Peyer's patch (tissue), 4 donors: ENCODE measurements at places on chromosomes 5 and 9. TPM values are rescaled to one million over a fixed set of nuclear protein-coding genes. Genes with fewer than 3 reads are reported as not detected.
A peak's percentile ranks its signal among the peaks of the same experiment; 100 is the strongest.

- DNase-seq, result peak; percentile 94
These were observed 6.2 kb upstream of the SPINK4 start for GRCh38 chr9:33233626-33234342.

DNA sequence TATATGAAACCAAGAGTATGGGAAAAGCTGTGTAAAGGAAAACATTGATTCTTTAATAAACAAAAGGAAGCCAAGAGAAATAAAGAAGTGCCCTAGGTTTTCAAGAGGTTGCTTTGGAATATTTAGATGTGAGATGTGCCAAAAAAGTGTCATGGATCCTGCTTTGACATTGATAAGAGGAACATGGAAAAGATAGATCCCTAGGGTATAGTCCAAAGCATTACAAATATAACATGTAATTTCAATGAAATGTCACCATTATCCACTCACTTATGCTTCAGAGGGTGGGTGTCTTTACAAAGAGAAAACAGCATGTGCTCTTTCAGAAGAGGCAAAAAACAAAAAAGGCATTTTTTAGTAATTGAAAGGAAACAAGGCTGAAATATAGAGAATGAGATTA lies 1196.7 kb downstream of the EFNA5 start:
- DNase-seq, result no peak

DNA sequence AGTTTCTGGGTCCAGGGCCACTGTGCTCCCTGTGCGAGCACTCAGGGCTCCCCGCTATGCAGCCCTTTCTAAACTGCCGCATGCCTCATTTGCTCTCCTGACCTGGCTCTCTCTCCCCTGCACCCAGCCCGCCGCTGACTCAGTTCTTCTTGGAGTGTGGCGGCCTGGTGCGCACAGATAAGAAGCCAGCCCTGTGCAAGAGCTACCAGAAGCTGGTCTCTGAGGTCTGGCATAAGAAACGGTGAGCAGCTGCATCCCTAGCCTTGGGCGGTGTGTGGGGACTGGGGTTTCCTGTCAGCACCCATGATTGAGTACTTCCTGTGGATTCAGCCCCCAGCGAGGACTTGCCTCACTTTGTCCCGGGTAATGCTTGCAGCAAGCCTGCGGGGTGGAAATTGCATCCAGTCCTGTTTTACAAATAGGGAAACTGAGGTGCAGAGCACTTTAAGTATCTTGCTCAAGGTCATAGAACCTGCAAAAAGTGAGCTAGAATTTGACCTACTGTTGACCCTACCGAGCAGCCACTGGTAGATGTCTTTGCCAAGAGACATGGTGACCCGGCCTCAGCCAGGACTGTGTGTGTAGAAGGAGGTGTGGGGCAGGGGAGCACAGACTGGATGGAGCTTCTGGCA lies 27.9 kb downstream of the USP20 start:
- DNase-seq, result no peak

DNA sequence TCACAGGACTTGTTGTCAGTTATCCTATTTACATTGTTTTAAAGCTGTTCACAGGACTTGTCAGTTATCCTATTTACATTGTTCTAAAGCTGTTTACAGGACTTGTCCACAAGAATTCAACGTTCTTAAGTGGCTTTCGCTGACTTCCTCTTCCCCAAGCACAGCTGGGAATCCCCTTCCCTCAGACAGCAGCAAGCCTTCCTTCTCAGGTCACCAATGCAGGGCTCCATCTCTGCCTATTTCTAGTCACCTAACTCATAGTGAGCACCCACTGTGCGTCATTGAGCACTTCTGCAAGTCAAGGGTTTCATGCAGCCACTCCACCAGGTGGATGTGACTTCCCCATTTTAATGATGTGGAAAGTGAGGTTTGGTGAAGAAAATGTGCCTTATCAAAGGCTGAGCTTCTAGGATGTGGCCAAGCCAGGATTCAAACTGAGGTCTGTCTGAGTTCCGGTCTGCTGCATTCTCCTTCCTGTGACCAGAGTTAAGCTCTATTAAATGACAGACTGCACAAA lies 109.8 kb upstream of the ZNF462 start:
- no peak for DNase-seq

DNA sequence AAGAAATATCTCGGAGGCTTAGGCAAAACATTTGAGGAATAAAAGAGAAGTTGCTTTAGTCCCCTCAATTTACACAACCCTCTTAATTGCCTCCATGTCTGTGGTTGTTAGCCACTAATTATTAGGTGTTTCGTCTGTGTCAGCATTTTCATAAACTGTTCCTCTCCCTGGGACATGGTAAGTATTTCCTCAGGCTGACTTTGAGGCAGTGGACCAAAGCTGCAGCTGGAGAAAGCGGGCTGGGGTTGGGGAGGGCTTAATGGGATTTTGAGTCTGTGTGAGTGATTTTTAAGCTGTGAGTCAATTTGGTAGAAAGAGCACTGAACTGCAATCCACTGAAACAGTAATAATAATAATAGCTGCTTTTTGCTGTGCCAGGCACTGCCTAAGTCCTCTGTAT lies 13.0 kb upstream of the TTC1 start:
- no peak for DNase-seq

DNA sequence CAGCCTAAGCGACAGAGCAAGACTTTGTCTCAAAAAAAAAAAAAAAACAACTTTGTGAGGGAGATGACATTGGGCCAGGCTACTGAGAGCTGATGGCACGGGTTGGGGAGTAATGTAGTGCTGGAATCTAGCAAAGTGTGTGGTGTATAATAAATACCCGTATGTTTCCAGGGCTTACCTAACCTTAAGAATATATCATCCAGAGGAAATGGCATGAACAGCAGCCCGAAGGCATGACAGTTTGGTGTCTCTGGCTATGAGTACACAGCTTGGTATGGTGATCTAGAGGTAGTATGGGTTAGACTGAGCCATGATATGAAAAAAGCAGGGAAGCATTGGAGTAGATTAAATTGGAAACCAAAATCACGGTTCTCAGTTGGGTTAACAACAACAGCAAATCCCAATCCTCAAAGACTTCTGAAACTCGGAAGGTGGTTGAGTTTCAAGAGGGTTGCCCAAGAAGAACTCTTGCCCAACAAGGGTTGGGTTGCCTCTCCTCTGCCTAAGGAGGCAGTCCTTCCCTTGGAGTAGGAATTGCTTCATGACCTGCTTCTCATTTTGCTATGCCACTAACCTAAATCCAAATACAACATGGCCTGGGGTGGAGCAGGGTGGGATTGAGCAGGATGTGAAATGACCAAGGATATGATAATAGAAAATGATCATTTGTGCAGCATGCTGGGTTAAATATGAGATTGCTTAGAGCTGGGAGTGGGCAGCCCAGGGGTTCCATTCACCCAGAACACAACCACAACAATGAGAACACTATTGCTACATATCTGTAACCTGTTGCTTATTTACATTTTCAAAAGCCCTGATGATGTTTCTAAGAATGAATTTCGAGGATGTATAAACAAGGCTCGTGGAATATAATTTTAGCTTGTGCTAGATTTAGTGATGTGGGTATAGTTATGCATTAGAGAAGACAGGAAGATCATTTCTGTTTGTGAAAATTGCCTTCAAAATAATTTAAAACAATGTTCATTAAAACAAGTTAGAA lies 64.6 kb upstream of the ZFR start:
- DNase-seq, result no peak

- no peak for DNase-seq
These were observed 54.1 kb downstream of the TRIM32 start for GRCh38 chr9:116741086-116741740.

GRCh38 chr9:134502266-134502791 lies 139.3 kb upstream of the COL5A1 start:
- no peak for DNase-seq

- no peak for DNase-seq
These were observed 278.1 kb downstream of the AOPEP start for GRCh38 chr9:95004411-95005277.

- DNase-seq, result no peak
These were observed 591.1 kb downstream of the DTWD2 start for GRCh38 chr5:118397236-118397635.

GRCh38 chr5:175855041-175855720 lies 16.2 kb upstream of the CPLX2 start:
- DNase-seq, result no peak

DNA sequence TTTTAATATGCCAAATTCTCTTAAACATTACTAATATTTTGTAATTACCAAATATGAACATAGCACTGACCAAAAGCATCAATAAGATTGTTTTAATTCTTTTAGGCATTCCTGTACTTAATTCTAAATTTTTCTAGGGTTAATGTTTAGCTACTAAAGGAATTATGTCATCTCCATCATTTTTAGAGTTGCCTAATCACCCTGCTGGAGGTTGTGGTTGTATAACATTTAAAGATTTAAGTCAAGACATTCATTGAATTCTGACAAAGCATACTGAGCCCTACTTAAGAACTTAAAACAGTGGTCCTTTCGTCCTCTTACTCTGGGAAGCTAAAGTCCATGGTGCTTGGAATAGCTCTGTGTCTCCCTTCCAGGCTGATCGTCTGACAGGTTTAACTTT lies 28.1 kb upstream of the DAB2 start:
- no peak for DNase-seq

The HCN1 gene
- not detected for total RNA-seq

DNA sequence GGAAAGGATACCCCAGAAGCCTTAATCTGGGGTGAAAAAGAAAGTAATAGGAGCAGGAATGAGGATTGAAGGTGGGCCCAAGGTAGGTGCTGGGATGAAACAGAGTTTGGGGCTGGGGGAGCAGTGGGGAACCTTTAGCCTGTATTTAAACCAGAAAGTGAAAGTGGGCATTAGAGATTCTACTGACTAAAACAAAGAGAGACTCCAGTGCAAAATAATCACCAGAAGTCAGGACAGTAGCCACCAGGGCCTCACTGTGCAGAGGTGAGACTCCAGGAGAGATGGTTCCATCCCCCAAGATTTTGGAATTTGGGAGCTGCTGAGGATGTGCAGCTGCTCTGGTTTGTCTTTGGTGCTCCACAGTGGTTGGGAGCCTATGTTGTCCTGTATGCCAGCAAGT lies 13.1 kb downstream of the DNAJB5 start:
- no peak for DNase-seq

The CAMSAP1 gene
- total RNA-seq, result 30.5 TPM

The LRRC70 gene
- 5.0 TPM for total RNA-seq

DNA sequence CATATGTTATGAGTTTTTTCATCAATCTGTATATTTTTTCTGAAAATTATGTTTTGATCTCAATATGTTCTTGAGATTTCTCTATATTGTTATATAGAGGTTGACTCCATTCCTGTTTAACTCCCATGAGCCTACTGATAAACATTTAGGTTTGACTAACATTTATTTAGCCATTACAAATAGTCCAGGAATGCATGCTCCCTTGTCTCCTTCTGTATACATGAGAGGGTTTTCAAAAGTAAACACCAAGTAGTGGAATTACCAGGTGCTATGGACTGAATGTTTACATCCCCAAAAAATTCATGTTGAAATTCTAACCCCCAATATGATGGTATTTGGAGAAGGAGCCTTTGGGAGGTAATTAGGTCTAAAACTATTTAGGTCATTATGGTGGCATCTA lies 3.5 kb upstream of the OR5C1 start:
- no peak for DNase-seq

GRCh38 chr9:22739712-22740111 lies 293.1 kb downstream of the DMRTA1 start:
- DNase-seq, result no peak

The TLX3 gene
- total RNA-seq, result not detected

GRCh38 chr5:125484742-125485641 lies 738.6 kb upstream of the ZNF608 start:
- no peak for DNase-seq

DNA sequence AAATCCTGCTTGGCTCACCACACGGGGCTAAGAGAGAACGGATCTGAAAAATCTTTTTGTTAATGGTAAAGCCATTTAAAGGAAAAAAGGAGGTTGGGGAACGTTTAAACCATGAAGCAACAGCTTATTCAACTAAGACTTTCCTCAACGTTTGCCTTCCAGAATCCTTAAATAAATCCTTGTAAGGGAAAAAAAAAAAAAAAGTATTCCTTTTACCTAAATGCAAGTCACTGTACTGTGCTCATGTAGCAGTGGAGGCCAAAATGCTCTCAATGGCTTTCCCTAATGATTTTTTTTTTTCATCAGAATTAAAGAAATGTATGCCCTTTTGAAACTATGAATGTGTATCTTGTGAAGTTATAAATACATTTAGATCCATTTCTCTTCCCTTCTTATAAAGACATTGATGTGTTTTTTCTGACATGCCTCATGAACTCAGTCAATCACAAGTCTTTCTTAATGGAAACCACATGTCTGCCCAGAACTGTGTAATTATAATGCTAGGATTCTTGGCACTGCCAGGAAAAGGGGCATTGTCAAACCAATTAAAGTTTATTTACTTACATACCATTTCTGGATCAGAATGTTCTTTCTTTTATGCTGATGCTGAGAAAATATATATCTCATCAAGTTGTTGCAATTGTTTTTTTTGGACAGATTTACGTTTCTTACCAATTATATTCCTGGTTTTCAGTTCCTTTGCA lies 107.5 kb downstream of the EBF1 start:
- no peak for DNase-seq

The UBQLN1 gene
- total RNA-seq, result 65.3 TPM

- no peak for DNase-seq
These were observed 172.5 kb upstream of the OTULINL start for GRCh38 chr5:14408969-14409586.

- no peak for DNase-seq
These were observed 163.2 kb upstream of the TRPC7 start for GRCh38 chr5:136528481-136529030.

DNA sequence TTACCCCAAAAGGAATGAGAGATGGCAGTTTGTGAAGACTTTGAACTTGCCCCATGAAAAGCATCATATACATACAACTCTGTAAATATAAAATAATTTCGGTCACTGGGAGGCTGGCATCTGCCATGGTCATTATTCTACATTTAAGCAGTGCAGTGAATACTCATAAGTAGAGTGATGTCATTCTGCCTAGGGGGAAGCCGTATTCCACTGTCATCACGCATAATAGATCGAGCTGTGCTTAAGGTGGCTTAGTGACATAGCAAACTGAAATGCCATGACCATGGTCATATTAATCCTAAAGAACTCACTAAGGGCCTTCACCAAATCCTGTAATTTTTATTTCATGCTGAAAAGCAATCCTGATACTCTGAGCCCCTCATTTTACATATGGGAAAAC lies 42.4 kb upstream of the NR4A3 start:
- no peak for DNase-seq

GRCh38 chr5:168359820-168360460 lies 68.5 kb downstream of the WWC1 start:
- no peak for DNase-seq

DNA sequence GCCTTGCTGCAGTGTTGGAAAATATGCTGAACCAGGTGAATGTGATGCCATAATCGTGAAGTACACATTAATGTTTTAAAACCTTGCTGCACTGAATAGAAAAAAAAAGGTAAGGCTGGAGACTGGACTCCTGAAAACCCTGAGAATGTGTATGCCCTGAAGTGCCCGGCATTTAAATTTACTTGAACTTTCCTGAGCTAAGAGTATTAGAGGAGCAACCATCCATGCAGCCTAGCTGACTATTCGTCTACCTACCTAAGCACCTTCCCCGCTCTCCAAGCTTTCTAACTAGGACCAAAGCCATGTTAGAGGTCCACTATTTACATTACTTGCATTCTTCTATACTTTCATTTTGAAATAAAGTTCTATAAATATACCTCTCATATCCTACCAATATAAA lies 1.4 kb downstream of the GABRG2 start:
- DNase-seq, result no peak
